MCF 10A (cell line): ENCODE measurements at places on chromosomes 12 and 14.

DNA sequence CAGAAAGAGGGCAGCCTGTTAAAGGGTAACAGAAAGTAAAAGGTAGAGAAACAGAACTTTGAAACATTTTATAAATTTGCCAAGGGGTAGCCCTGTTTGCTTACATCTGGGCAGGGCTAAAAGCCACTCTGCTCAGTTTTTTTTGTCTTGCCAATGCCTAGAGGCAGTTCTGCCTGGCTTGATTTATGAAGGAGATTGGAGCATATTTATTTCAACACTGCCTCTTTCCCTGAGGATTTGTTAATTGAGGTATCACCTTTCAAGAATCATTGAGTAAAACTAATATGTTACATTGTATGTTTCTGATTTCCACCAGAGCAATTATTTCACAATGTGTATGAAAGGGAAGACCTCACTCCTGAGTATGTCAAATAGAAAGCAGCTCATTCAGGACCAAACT, 160.8 kb downstream of the GXYLT1 start:
- peak; percentile 58 for DNase-seq

- no peak for DNase-seq
These were observed 34.8 kb upstream of the CCDC63 start for GRCh38 chr12:110811972-110812371.

GRCh38 chr12:101670007-101670671, 27.3 kb upstream of the CHPT1 start:
- peak; percentile 64 for DNase-seq

DNA sequence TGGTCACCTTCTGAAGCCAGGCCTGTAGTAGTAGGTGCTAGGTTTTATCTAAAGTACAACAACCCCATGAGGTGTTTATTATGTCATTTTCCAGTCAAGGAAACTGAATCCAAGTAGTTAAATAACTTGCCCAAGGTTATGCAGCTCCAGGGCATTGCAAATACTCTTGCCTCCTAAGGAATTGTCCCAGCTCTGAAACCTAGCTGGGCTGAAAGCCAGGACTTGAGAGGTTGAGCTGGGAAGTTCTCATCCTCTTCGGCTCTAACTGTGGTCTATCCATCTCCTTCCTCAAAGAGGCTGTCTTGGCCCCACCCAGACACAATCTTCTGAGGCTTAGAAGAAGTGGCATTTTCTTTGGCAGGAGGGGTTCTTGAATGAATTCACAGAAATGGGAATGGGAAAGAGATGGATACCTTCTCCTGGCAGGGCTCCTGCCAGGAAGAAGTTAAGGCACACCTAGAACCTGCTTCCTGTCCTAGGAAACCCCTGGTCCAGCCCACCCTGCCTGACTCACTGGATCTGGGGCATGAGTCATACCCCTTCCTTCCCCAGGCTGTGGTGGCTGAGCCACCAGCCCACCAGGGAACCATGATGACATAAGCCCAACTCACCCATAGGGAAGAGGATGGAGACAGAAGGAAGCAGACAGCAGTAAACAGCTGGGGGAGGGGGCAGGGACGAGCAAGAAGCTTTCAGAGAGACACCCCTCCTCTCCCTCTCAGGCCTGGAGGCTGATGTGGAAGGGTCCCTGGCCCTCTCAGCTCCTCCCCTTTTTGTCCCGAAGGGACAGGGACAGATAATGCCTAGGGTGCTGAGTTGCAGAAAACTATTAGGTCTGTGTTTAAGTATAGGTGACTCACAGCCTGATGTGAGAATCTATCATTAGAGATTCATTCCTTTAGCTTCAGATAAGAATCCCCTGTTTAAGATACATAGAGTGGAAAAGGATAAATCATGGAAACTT, 2.1 kb upstream of the PLEK2 start:
- DNase-seq: peak; percentile 85

- DNase-seq: no peak
These were observed 17.0 kb upstream of the IL22 start for GRCh38 chr12:68270358-68270757.

GRCh38 chr12:3113671-3114325, 36.6 kb downstream of the TSPAN9 start:
- no peak for DNase-seq

DNA sequence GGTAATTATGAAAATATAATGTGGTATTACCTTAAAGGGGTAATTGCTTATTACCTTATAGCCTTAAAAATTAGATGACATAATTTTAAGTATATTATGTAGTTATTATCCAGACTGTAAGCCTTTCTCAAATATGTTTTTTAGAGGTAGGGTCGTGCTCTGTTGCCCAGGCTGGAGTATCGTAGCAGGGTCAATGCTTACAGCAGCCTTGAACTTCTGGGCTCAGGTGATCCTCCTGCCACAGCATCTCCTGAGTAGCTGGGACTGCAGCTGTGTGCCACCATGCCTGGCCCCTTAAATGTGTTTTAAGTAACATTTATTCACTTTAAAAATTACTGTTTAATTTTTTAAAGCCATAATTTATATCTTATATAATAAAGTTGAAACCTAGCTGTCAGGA, 10.4 kb downstream of the PRPF39 start:
- no peak for DNase-seq

- DNase-seq: no peak
These were observed 20.5 kb upstream of the CORO1C start for GRCh38 chr12:108751821-108752220.

DNA sequence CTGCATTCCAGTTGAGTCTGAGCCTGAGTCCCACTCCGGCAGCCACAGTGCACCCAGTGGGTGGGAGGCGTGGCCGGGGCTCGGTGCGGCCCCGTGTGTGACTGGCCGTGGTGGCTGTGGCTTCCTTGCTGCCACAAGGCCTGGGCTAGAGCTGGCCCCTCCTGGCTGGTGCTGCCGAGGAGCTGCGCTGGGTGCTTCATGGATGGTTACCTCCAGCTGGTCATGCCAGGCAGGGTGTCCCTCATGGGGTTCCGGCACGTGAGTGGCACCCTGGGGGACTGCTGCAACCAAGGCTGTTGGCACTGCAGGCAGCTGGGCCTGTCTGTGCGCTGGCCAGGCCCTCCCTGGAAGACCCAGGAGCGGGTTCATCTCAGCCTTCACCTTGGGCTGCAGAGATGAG, 62.7 kb downstream of the KIF26A start:
- no peak for DNase-seq

- DNase-seq: peak; percentile 76
These were observed 59.3 kb downstream of the C14orf132 start for GRCh38 chr14:96098309-96098998.

GRCh38 chr14:87325741-87326140, 667.2 kb downstream of the GALC start:
- no peak for DNase-seq

DNA sequence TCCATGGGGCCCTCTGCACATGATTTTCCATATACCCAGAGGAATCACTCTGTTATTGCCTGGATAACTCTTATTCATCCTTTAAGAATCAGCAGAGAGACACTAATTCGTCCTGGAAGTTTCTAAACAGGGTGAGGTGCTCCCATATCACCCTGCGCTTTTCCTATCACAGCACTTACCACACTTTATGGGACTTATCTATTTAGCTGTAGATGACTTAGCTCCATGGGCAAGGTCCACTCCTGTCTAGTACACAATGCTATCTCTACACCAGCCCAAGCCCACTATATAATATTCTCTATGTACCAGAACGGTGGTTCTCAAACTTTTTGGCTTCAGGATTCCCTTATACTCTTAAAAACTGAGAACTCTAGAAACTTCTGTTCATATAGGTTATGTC, 111.7 kb downstream of the EFCAB11 start:
- no peak for DNase-seq

DNA sequence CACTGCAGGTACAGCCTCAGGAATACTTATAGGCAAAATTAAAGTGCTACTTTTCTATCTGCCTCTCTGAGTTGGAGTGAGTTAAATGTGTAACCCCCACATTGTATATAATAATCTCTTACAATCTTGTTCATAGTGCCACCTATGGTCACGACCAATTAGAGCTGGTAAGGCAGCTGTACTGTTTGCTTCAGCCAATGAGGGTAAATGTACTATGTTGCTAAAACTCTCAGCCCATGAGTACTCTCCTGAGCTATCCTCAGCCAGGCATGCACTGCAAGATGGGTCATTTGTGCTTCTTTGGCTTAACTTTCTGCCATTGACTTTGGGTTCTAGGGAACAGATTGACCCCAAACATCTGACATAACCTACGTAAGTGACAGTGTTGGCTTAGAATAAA, 15.0 kb upstream of the MDM2 start:
- DNase-seq: peak; percentile 64

DNA sequence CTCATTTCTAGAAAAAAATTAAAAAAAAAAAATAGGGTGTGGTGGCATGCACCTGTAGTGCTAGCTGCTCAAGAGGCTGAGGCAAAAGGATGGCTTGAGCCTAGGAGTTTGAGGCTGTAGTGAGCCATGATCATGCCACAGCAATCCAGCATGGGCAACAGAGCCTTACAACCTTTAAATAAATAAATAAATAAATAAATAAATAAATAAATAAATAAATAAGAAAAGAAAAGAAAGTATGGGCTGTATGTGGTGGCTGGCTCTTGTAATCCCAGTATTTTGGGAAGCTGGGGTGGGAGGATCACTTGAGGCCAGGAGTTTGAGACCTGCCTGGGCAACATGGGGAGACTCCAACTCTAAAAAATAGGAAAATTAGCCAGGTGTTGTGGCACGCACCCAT, 308.2 kb downstream of the ACSS3 start:
- no peak for DNase-seq
